Stomach (tissue), 19 donors: ENCODE measurements at places on chromosomes 5 and 9. TPM values are rescaled to one million over a fixed set of nuclear protein-coding genes. Genes with fewer than 3 reads are reported as not detected.

DNA sequence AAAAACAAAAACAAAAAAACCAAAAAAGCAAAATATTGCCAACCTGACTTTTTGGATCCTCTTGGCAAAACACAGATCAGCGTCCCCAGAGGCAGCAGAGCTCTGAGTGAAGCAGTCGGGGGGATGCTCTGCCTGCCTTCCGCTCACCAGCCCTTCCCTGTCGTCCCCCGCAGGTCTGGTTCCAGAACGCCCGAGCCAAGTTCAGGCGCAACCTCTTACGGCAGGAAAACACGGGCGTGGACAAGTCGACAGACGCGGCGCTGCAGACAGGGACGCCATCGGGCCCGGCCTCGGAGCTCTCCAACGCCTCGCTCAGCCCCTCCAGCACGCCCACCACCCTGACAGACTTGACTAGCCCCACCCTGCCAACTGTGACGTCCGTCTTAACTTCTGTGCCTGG is 20.7 kb downstream of the LHX2 start:
- no peak for DNase-seq

DNA sequence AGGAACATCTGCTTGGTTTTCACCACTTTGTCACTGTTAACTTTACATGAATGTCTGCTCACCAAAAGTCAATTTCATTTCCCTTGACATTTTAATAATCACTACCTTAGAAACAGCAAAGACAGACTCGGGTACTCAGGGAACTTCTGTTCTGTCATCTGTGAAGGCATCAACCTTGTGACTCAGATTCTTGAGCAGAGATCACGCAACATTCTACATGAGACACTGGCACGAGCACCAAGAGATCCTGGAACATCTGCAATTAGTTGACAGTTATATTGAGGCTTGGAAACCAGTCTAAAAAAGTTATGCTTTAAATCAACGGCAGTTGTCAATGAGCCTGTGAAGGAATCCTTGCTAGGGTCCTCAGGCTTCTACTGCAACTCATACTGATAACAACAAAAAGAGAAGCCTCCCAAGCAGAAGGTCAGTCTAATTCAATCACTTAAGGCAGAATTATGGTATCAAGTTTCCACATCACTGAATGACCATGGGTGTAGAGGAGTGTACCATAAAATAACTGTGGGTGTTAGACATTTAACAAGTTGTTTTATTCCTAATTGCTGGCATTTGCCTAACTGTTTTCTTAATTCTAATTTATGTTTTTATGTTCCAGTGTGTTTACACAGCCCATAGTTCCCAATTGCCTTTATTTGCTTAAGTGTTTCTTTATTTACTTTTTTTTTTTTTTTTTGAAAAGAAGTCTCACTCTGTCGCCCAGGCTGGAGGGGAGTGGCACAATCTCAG is 3.3 kb upstream of the PBX3 start:
- no peak for DNase-seq

- DNase-seq = no peak
Measured at GRCh38 chr5:172505403-172505759, 51.1 kb upstream of the SH3PXD2B start.

Gene TMEM174
- total RNA-seq = not detected
